IMR-90 (cell line): ENCODE measurements at places on chromosomes 6 and 20. TPM values are rescaled to one million over a fixed set of nuclear protein-coding genes. Genes with fewer than 3 reads are reported as not detected.
A peak's percentile ranks its signal among the peaks of the same experiment; 100 is the strongest.

- peaks cover 2% of the 10 kb centered on the region for H3K27me3 ChIP-seq
- no peak overlapping the region for H3K4me3 ChIP-seq
- H3K4me1 ChIP-seq = no peaks in the 10 kb centered on the region
Observed at GRCh38 chr6:106790935-106791334, 161.6 kb downstream of the QRSL1 start.

- no peak overlapping the region for H3K4me3 ChIP-seq
- H3K27ac ChIP-seq = no peak overlapping the region
- H3K36me3 ChIP-seq = no peaks in the 10 kb centered on the region
- peaks cover 5% of the 10 kb centered on the region for H3K27me3 ChIP-seq
Observed at GRCh38 chr20:22719167-22719591, 134.8 kb upstream of the FOXA2 start.

DNA sequence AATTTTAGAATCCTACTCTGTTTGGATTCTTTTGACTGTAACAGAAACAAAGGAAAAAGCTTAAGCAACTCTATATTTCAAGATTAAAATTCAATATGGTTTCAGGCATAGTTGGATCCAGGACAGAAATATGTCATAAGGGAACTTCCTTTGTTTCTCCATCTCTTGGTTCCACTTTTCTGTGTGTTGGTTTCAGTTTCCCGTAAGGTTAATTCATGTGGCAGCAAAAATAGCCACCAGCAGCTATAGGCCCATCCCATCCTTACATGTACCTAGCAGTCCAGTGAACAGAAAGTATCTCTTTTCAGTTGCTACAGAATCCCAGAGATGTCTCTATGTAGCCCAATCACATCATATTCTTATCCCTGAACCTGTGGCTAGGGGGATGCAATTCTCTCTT is 8.8 kb upstream of the FAM8A1 start:
- no peak for DNase-seq
- H3K36me3 ChIP-seq = no peaks in the 10 kb centered on the region
- no peaks in the 10 kb centered on the region for H3K4me1 ChIP-seq
- no peak overlapping the region for H3K4me3 ChIP-seq
- no peak overlapping the region for H3K27ac ChIP-seq

DNA sequence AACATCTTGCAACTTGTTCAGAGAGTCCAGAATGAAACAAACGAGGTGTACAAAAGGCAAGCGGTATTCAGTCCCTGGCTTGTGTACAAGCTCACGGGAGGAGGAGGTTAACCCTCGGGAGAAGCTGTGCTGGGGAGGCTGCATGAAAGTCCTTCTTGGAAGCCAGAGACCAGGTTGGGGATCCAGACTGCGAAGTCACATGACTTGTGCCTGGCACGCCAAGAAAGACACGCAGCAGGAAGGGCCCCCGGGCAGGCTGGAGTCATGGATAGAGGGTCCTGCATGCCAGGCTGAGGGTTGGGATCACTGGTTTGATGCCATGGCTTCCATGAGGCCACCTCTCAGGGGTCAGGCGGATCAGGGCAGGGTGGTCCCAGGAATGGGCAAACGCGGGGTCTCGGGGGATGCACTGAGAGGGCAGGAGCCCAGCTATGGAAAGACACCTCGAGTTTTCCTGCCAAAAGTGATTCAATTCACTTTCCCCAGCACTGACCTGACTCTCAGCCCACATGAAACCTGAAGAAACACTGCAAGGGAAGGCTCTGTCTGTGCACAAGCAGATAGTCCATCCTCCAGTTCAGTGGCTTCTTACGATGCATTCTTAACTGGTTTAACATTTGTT is 79.4 kb downstream of the DLL1 start:
- H3K27ac ChIP-seq = no peak overlapping the region
- no peaks in the 10 kb centered on the region for H3K36me3 ChIP-seq
- DNase-seq = no peak
- H3K27me3 ChIP-seq = no peaks in the 10 kb centered on the region
- no peaks in the 10 kb centered on the region for H3K4me1 ChIP-seq
- H3K4me3 ChIP-seq = no peak overlapping the region

DNA sequence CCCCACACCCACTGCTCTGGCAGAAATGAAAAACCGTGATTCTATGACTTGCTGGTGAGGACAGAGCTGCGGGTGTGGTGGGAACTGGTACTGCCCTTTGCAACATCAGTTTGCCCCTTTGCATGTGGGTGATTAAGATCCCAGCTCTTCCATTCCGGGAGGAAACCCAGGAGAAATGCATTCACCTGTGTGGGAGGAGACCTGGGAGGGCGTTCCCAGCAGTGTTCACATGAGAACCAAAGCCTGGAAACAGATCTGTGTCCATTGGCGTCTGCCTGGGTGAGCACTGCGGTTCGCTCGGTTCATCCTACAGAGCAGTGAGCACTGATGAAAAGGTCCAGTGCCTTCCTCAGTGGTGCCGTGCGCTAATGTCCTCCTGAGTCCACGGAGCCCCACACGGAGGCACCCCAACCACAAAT is 89.7 kb downstream of the SMOC2 start:
- DNase-seq = no peak
- H3K27ac ChIP-seq = no peak overlapping the region
- H3K27me3 ChIP-seq = no peaks in the 10 kb centered on the region
- H3K4me1 ChIP-seq = no peaks in the 10 kb centered on the region
- H3K4me3 ChIP-seq = no peak overlapping the region
- H3K36me3 ChIP-seq = no peaks in the 10 kb centered on the region

DNA sequence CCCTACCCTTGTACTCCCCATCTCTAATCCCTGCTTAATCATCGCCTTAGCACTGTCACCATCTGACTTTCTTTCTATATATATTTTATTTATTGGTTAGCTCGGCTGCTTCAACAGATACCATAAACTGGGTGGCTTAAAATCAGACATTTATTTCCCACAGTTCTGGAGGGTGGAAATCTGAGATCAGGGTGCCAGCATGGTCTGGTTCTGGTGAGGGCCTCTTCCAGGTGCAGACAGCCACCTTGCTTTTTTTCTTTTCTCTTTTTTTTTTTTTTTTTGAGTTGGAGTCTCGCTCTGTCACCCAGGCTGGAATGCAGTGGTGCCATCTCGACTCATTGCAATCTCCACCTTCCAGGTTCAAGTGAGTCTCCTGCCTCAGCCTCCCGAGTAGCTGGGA is 127.5 kb upstream of the ESR1 start:
- DNase-seq = no peak
- peaks cover 3% of the 10 kb centered on the region; the same call in 1 of the 2 replicates for H3K27me3 ChIP-seq
- no peak overlapping the region for H3K4me3 ChIP-seq
- no peak overlapping the region for H3K27ac ChIP-seq
- no peaks in the 10 kb centered on the region for H3K36me3 ChIP-seq

DNA sequence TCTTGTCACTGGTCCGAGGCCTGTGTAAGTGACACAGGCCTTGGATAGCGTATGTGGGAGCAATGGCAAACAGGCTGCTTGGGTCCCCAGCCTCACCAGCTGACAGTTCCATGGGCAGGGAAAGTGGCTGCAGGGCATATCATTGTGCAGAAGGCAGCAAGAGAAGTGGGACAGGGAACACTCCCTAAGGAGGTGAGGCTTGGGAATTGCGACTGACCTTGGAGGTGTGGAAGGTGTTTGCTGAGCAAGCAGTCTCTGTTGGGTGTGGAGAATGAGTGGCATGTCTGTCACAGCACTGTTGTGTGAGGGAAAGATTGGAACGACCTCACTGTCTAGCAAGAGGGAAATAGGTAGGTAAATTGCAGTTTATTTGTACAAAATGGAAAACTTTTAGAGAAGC is 16.8 kb downstream of the POFUT1 start:
- no peak overlapping the region for H3K27ac ChIP-seq
- H3K27me3 ChIP-seq = no peaks in the 10 kb centered on the region
- H3K4me1 ChIP-seq = no peaks in the 10 kb centered on the region
- DNase-seq = no peak
- no peak overlapping the region for H3K4me3 ChIP-seq
- H3K36me3 ChIP-seq = peaks cover 43% of the 10 kb centered on the region

DNA sequence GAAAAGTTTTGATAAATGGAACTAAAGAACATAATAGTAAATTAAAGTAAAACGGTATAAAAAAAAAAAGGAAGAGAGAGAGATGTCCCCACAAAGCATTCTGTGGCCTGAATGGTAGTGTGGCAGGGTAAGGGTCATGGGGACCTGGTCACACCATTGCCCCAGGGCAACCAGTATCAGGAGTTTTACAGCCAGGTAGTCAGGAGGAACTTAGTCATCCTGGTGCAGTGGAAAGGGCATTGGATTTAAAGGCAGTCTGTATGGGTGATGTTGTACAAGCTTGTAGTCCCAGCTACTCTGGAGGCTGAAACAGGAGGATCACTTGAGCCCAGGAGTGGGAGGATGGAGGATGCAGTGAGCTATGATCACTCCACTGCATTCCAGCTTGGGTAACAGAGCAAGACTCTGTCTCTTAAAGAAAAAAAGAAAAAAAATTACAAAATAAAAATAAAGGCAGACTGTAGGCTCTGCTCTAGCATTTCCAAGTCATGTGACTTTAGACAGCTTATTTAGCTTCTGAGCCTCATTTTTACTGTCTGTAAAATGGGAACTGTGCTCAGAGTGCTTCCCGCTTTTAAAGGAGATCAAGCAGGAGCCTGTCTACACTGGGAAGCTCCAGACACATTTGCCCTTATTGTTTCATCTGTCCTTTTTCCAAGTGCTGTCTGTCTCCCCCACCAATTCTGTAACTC is 112.8 kb upstream of the ARMC2 start:
- H3K4me3 ChIP-seq = no peak overlapping the region

DNA sequence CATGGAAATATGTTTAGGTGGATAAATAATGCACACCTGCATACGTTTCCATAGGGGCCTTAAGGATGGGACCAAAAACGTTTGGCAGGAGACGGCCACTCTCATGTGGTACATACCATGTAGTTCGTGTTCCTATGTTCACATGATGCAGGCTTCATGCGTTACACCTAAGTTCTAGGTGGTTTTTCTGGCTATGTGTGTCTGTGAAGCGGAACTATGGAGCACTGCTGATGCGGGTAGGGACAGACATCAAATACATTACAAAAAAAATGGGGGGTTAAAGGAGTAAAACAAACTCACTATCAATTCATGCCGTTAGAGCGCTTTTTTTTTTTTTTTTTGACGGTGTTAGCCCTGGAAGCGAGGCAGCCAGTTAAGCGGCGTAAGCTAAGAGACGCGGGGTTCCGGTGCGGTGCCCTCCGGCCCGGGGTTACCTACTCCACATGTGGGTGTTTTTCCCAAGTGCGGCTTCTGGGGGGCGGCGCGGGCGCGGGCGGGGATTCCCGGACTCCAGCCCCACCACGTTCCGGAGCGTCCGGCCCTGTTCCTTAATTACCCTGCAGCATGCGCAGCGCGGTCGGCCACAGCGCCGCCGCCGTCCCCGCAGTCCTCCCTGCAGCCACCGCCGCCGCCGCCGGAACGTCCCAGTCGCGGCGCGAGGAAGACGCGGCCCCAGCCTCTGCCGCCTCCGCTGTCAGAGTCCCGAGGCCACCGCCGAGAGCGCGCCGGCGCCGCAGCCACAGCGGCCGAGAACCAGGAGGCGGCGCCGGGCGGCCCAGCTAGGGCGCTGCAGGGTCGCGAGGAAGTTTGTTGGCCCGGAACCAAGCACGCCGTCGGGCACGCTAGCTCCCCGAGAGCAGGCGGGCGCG is 648 bp downstream of the COL19A1 start:
- peak; percentile 0 for DNase-seq
- peaks cover 5% of the 10 kb centered on the region; the same call in 1 of the 2 replicates for H3K4me1 ChIP-seq
- H3K27ac ChIP-seq = no peak overlapping the region
- H3K4me3 ChIP-seq = peak overlapping the region; percentile 55

GRCh38 chr6:2999618-3000557 is at the start of gene NQO2:
Gene NQO2, plus strand, starts transcription at chr6:2999894. Its CDS starts 6,659 bp downstream, at chr6:3006553.
- H3K4me3 ChIP-seq = peak within 1 kb of the TSS; percentile 78
- peaks cover 5% of the 10 kb centered on the region; the same call in 1 of the 2 replicates for H3K36me3 ChIP-seq
- DNase-seq = peak; percentile 73
- no peaks in the 10 kb centered on the region for H3K27me3 ChIP-seq

DNA sequence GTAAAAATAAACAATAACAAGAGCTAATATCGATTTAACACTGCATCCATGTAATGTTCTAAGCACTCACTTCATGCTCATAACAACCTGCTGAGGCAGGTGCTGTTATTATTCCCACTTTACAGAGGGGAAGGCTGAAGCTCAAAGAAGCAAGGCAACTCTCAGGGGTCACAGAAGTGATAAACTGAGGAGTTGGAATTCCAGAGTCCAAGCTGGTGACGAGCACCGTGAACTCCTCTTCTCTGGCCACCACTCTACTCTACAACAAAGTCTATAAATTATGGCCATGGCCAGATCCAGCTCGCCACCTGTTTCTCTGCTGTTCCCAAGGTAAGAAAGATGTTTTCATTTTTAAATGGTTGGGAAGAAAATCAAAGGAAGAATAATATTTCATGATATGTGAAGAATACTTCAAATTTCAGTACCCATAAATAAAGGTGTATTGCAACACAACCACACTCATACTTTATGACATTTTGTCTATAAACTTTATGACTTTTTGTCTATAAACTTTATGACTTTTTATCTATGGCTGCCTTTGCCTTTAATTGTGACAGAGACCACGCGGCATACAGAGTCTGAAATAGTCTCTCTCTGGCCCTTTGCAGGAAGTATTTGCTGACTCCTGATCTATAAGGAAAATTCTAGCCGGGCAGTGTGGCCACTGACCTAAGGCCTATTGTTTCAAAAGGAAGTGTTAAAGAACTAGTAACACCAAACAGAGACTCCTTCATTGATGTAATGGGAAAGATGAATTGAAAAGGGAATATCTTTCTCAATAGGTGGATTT is 113.2 kb upstream of the KCNG1 start:
- peaks cover 5% of the 10 kb centered on the region for H3K27me3 ChIP-seq
- H3K4me1 ChIP-seq = no peaks in the 10 kb centered on the region
- H3K36me3 ChIP-seq = no peaks in the 10 kb centered on the region
- no peak overlapping the region for H3K4me3 ChIP-seq
- DNase-seq = no peak
- no peak overlapping the region for H3K27ac ChIP-seq

DNA sequence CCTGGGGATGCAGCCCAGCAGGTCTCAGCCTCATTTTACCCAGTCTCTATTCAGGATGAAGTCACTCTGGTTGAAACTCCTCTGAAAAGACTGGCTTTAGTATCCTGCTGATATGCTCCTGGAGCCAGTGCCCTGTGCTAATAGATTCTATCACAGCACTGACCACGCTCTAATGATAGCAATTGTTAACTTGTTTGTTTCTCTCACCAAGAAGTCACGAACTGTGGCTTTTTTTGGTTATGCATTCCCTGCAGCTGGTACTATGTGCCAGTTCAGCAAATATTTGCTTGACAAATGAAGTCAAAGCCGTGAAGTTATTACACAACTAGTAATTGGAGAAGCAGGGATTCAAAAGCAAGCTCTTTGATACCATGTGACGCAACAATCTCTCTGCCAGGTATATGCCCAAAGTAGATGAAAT is 754.6 kb downstream of the KIF16B start:
- no peak overlapping the region for H3K4me3 ChIP-seq
- DNase-seq = no peak
- H3K27me3 ChIP-seq = no peaks in the 10 kb centered on the region
- no peaks in the 10 kb centered on the region for H3K4me1 ChIP-seq
- H3K36me3 ChIP-seq = no peaks in the 10 kb centered on the region
- H3K27ac ChIP-seq = no peak overlapping the region

Gene LCA5
- total RNA-seq = 2.0 and 3.3 TPM in 2 replicates

Gene DLK2
- total RNA-seq = 0.90 and 1.1 TPM in 2 replicates

Gene LGSN
- not detected in 2 replicates for total RNA-seq

Gene LY6G6D
- total RNA-seq = not detected in 2 replicates

Gene NKX2-2
- not detected in 2 replicates for total RNA-seq

Gene MTRF1L
- total RNA-seq = 11.1 and 20.6 TPM in 2 replicates
